ENCODE measurements at places on chromosomes 12 and 14. TPM values are rescaled to one million over a fixed set of nuclear protein-coding genes. Genes with fewer than 3 reads are reported as not detected.

Gene ACTN1
- 443 TPM for total RNA-seq

Gene ZFHX2
- under 0.01 TPM for total RNA-seq

Gene CCDC177
- total RNA-seq: under 0.01 TPM

Gene STYK1
- 2.0 TPM for total RNA-seq

Gene CD163
- under 0.01 TPM for total RNA-seq

Gene PNP
- total RNA-seq: 164 TPM

Gene SMOC1
- total RNA-seq: 0.85 TPM

Gene TSHR
- not detected for total RNA-seq

Gene KRT82
- not detected for total RNA-seq

Gene KRT78
- total RNA-seq: not detected

Gene GLIPR1L1
- total RNA-seq: not detected

Gene JAG2
- 0.58 TPM for total RNA-seq

Gene PTGER2
- 5.2 TPM for total RNA-seq

Gene RNU4-1
- under 0.01 TPM for total RNA-seq

Gene ANP32D
- not detected for total RNA-seq

Gene KLHDC1
- total RNA-seq: 1.9 TPM

Gene LAG3
- not detected for total RNA-seq

Gene RAD9B
- 0.58 TPM for total RNA-seq

Gene BLOC1S1
- 76.1 TPM for total RNA-seq

Gene ACAD10
- total RNA-seq: 7.9 TPM

Gene DHRS2
- total RNA-seq: 0.19 TPM

Gene MNAT1
- 68.6 TPM for total RNA-seq

Gene TUBA1C
- total RNA-seq: 261 TPM

Gene IL22
- not detected for total RNA-seq

Gene IAPP
- total RNA-seq: not detected

Gene SMIM41
- total RNA-seq: not detected

Gene JPH4
- not detected for total RNA-seq

Gene DNAAF2
- total RNA-seq: 8.7 TPM

Gene PTPRR
- total RNA-seq: 2.8 TPM

Gene NR4A1
- 6.5 TPM for total RNA-seq

Gene PLEKHG7
- not detected for total RNA-seq

Gene DENND5B
- 17.8 TPM for total RNA-seq

Gene SIX1
- 0.38 TPM for total RNA-seq

Gene KCNJ8
- 62.0 TPM for total RNA-seq

Gene ISM2
- total RNA-seq: 3.1 TPM

Gene DPY19L2
- total RNA-seq: 1.9 TPM

Gene SCNN1A
- 1.4 TPM for total RNA-seq

Gene VRK1
- 67.7 TPM for total RNA-seq

Gene CABP1
- 16.1 TPM for total RNA-seq
